ENCODE measurements at places on chromosomes 11 and 22.

DNA sequence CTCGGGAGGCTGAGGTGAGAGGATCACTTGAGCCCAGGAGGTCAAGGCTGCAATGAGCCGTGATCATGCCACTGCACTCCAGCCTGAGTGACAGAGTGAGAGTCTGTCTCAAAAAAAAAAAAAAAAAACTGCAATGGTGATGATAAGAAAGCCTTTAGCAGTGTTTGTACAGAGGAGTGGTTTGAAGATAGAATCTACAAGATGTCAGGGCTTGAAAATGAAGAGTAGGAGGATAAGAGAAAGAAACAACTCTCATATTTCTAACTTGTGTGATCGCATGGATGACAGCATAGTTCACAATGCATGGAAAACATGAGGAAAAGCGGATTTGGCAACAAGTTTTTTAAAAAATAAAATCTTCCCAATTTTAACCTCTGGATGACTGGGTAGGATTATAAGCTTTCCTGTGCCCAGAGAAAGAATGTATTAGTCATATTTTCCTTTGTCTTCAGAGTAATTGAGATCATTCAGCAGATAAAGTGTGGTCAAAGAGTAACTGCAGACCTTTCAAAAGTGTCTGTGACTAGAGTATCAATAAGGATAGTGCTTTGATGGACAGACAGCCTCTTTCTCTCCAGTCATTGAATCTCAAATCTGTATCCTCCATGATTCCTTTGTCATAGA, 328.1 kb downstream of the CASP12 start:
- H3K27me3 ChIP-seq: no peaks in the 10 kb centered on the region
- H3K4me3 ChIP-seq: no peak overlapping the region
- H3K4me1 ChIP-seq: peaks cover 7% of the 10 kb centered on the region

- H3K4me1 ChIP-seq: no peaks in the 10 kb centered on the region
- H3K27ac ChIP-seq: no peak overlapping the region
- no peaks in the 10 kb centered on the region for H3K27me3 ChIP-seq
- H3K4me3 ChIP-seq: no peak overlapping the region
- H3K36me3 ChIP-seq: no peaks in the 10 kb centered on the region
Observed at GRCh38 chr11:130396965-130397364, 31.4 kb downstream of the ADAMTS8 start.

DNA sequence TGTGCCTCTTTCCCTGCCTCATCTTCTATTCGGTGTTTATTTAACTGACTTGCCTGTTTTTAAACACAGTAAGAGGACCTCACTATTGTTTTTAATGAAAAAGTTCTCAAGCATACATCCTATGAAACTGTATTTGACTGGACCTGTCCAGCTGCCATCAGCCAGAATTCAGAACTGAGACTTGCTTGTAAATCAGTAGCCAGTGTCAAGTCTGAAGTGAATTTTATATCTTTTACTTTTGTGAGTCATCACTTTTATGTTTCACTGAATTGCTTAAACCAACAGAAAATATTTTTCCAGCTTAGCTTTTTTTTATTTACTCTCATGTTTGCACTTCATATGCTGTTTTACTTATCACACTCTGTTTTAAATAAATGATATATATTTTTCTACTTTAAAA, 88.3 kb downstream of the LUZP2 start:
- no peaks in the 10 kb centered on the region for H3K36me3 ChIP-seq
- DNase-seq: peak; percentile 54
- no peak overlapping the region for H3K4me3 ChIP-seq
- H3K27ac ChIP-seq: no peak overlapping the region
- H3K27me3 ChIP-seq: no peaks in the 10 kb centered on the region

GRCh38 chr11:75673977-75674582, 5.2 kb upstream of the MAP6 start:
- no peaks in the 10 kb centered on the region for H3K36me3 ChIP-seq
- H3K4me3 ChIP-seq: no peak overlapping the region
- H3K4me1 ChIP-seq: no peaks in the 10 kb centered on the region
- H3K27me3 ChIP-seq: peaks cover 38% of the 10 kb centered on the region
- H3K27ac ChIP-seq: no peak overlapping the region

- peak; percentile 31 for DNase-seq
- no peaks in the 10 kb centered on the region for H3K36me3 ChIP-seq
- no peak overlapping the region for H3K27ac ChIP-seq
- H3K27me3 ChIP-seq: no peaks in the 10 kb centered on the region
Observed at GRCh38 chr22:28112548-28113043, 193.5 kb upstream of the PITPNB start.

DNA sequence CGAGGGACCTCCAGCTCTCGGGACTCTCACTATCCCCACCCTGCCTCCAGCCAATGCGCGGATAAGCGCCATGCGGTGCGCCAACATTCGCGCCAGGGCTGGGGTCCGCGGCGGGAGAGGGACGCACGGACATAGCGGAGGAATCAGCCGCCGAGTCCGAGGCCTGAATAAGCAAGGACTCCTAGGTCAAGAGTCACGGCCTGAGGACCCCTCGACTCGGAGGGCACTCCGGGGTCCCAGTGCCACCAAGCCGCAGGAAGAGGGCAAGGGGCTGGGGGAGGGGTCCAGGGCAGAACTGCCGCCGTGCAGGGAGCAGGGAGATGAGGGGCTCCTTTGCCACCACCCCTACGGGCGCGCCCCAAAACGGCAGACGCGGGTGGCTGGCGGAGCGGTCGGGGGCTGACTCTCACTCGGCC, 552 bp downstream of the DSCAML1 start:
- DNase-seq: no peak
- peaks cover 44% of the 10 kb centered on the region for H3K27me3 ChIP-seq
- no peak overlapping the region for H3K4me3 ChIP-seq
- no peak overlapping the region for H3K27ac ChIP-seq
- H3K36me3 ChIP-seq: no peaks in the 10 kb centered on the region
- H3K4me1 ChIP-seq: no peaks in the 10 kb centered on the region

DNA sequence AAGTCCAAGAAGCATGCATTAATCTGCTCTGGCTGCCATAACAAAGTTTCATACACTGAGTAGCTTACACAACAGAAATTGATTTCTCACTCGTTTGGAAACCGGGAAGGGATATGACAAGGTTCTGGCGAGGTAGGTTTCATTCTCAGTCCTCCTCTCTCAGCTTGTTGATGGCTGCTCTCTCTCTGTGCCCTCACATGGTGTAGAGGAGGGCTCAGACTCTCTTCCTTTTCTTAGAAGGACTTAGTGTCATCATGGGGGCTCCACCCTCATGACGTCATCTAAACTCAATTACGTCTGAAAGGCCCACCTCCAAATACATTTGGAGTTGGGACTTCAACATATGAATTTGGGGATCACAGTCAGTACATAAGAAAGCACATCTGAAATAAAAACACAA, 18.6 kb downstream of the GLYATL1 start:
- H3K27ac ChIP-seq: no peak overlapping the region
- DNase-seq: no peak
- H3K4me1 ChIP-seq: no peaks in the 10 kb centered on the region
- no peaks in the 10 kb centered on the region for H3K36me3 ChIP-seq
- no peak overlapping the region for H3K4me3 ChIP-seq

DNA sequence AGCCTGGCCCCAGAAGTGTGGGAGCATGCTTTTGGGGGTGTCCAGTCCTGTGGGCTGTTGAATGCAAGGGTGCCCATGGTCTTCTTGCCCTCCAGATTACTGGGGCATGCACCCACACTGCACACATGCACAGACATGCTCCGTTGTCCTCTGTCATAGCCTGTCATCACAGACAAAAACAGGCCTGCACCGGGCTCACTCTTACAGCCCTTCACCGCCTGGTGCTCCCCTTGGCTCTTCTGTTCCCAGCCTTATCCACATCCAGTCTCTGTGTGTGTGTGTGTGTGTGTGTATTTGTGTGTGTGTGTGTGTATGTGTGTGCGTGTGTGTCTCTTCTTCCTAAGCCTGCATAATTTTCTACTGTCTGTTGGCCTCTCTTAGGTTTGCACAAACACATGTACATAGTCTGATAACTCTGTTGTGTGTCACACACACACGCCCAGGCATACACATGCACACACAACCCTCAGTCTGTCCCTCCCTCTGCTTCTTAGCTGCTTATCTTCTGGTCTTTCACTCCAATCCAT, 23.4 kb upstream of the NECTIN1 start:
- peaks cover 13% of the 10 kb centered on the region for H3K27me3 ChIP-seq
- no peak for DNase-seq
- no peaks in the 10 kb centered on the region for H3K4me1 ChIP-seq
- H3K36me3 ChIP-seq: no peaks in the 10 kb centered on the region
- no peak overlapping the region for H3K27ac ChIP-seq
- H3K4me3 ChIP-seq: no peak overlapping the region

GRCh38 chr11:48150213-48150612, 66.4 kb upstream of the OR4B1 start:
- no peak overlapping the region for H3K4me3 ChIP-seq
- no peaks in the 10 kb centered on the region for H3K36me3 ChIP-seq
- peak overlapping the region; percentile 80 for H3K27ac ChIP-seq
- H3K4me1 ChIP-seq: peaks cover 31% of the 10 kb centered on the region
- no peaks in the 10 kb centered on the region for H3K27me3 ChIP-seq

GRCh38 chr11:120280600-120281051, 40.7 kb downstream of the POU2F3 start:
- H3K27ac ChIP-seq: no peak overlapping the region
- H3K27me3 ChIP-seq: no peaks in the 10 kb centered on the region
- H3K4me3 ChIP-seq: no peak overlapping the region
- DNase-seq: no peak
- H3K4me1 ChIP-seq: no peaks in the 10 kb centered on the region

- DNase-seq: peak; percentile 91
- peaks cover 46% of the 10 kb centered on the region for H3K4me1 ChIP-seq
Observed at GRCh38 chr22:46748908-46749675, 11.0 kb upstream of the CERK start.

- DNase-seq: peak; percentile 72
- H3K27ac ChIP-seq: no peak overlapping the region
- H3K36me3 ChIP-seq: no peaks in the 10 kb centered on the region
Observed at GRCh38 chr11:46315033-46315738, 32.1 kb upstream of the DGKZ start.
